RWPE2 (cell line): ENCODE measurements at places on chromosomes 2 and 18.

DNA sequence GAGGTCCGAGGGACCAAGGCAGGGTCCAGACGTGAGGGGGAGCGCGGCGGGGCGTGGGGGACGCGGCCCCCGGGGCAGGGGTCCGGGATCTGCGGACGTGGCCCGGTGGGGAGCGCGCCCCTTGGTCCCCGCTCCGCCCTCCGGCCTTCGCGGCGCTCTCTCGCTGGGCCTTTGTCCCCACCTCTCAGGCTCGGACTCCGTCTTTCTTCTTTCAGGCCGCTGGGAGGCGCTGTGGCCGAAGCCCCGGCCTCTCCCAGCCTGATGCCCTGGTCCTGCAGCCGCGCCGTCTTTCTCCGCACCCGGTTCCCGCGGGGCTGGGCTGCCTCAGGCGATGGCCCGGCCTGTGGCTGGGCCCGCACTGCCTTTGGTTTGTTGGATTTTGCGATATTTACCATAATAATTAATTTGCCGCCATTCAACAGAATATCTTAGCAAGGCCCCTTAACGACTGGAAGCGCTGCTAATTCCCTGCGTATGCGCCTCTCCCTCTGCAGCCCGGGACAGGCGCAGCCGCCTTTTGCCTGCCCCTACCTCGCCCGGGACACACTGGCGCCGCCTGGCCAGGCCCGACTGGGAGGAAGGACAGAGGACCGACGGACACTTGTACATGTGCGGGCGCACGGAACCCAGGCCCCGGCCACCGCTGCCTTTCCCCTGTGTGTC, 10.8 kb downstream of the SIX3 start:
- no peak for DNase-seq

GRCh38 chr2:182666674-182667314, 49.3 kb upstream of the DNAJC10 start:
- no peak for DNase-seq

GRCh38 chr18:62001396-62001795, 108.6 kb upstream of the RNF152 start:
- DNase-seq, result no peak

- DNase-seq, result no peak
Measured at GRCh38 chr2:209383212-209383611, 40.6 kb upstream of the MAP2 start.

DNA sequence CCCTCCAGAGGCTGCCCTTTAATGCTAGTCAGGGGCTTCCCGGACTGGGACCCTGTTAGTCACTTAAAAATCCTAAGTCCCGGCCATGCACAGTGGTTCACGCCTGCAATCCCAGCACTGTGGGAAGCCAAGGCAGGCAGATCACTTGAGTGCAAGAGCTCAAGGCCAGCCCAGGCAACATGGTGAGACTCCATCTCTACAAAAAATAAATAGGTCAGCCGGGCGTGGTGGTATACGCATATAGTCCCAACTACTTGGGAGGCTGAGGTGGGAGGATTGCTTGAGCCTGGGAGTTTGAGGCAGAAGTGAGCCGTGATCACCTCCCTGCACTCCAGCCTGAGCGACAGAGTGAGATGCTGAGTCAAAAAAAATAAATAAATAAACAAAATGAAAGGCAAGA, 17.2 kb upstream of the KCNG2 start:
- peak; percentile 25 for DNase-seq
